ENCODE measurements at places on chromosomes 1 and 21.

DNA sequence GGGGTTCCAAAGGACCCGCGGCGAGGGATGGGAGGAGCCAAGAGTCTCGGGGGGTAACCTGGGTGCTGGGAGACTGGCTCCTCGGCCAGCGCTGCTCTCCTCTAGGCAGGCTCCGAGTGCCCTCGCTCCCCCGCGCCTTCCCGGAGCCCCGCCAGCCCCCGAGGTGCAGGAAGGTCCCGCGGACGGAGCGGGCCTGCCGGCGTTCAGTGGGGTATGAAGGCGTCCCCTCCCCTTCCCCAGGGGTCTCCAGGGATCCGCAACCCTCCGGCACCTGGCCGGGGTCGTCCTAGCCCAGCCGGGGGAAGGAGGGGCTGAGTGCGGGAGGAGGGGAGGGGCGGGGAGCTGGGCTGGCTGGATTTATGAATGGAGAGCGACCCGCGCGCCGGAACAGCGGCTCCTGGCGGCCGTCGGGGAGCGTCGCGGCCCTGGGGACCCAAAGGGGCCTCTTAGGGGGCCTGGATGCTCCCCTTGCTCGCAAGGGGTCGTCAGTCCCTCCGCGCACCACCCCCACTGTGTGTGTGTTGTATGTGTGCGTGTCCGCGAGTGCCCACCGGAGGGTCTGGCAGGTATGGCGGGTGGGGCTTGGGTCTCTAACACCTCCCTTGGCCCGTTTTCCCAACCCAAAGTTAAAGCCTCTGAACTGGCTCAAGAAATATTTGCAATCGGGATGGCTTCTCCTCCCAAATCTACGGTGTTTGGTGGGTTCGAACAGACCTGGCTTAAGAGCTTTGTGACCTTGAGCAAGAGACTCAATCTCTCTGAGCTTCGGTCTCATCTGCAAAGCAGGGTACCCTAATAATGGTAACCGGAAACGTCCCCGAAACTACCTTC lies 642 bp downstream of the HCRTR1 start:
- DNase-seq = peak; percentile 41

DNA sequence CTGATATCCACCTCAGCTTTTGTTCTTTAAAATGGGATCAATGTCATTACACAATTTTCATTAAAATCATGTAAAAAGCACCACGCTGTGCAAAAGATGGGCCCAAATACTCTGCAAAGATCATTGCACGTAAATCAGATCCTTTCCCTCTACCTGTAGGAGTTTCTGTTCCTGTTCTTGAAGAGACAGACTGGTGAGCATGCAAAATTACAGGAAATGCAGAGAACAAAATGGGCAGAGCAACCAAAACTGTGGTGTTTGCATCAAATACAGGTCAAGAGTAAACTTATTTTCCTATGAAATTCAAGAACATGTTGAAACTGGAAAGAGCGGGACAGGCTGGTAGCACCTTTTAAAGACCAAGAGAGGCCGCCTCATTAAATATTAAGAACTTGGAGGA lies 294.9 kb upstream of the ADGRL2 start:
- DNase-seq = no peak

DNA sequence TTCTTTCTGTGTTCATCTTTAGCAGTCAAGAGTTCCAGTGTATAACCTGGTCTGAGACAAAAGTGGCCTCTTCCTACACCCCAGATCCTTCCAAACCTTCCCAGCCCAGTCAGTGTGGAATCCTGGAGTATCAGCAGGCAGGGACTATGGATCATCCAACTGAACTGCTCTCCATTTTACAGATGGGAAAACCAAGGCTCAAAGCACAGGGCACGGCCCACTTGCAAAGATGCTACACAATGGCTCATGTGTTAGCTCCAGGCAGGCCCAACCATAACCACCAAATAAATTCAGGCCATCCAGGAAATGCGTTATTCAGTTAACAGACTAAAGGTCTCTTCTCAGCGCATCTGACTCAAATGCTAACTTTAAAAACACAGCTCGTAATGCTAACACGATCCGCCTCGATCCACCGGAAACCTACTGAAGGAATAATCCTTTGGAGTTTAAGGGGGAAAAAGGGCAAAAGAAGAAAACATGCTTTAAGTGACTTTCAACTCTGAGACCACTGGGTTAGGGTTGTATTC lies 7.1 kb downstream of the GLIS1 start:
- DNase-seq = no peak

DNA sequence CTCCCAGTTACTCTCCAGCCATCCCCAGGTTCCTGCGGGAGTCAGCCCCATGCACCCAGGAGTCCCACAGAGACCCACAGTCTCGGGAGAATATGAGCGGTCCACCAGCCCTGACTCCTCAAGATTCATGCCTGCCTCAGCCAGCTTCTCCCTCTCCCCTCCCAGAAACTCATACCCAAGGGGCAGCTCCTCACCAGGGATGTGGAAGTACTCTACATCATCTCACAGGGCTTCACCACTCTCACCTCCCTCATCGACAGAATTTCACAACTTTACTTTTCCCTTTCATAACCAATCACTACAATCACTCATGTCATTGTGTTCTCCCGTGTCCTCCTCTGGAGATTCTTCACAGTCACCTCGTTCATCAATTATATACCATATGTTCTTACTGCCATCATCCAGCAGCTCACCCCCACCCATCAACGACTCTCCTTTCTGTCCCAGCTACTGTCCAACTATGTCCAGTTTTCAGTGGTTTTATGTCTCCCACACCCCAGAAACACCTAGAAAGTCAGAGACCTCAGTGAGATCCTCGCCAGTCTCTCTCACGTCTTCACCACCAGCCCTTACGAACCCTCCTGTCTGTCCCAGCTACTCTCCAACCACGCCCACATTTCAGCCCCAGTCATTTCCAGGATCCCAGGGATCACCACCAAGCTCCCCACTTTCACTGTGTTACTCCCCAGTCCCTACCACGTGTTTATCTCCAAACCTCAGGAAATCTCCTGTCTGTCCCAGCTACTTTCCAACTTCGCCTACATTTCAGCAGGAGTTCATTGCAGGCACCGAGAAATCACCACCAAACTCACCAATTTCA lies 1530.1 kb upstream of the TPTE start:
- DNase-seq = no peak

DNA sequence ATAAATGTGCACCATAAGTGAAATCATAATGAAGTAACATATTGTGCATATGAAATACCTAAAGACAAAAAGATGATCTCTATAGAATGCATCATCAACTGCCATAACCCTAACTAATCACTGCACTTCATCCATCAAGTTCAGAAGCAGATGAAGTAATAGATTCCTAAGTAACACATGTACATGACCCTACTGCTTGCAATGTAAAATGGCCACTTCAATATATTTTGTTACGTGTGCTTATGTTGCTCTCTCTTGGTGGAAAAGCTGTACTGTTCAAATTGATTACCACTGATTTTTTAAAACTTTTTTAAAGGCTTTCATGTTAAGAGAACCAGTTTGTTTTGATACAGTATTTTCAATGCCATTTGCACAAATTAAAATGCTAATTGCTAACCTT lies 141.8 kb downstream of the TTLL7 start:
- DNase-seq = peak; percentile 19
